ENCODE measurements at places on chromosomes 16 and 17. TPM values are rescaled to one million over a fixed set of nuclear protein-coding genes. Genes with fewer than 3 reads are reported as not detected.

- DNase-seq, result no peak
Observed at GRCh38 chr16:346587-346986, 5.9 kb downstream of the AXIN1 start.

- no peak for DNase-seq
Observed at GRCh38 chr17:12664894-12665262, 812 bp upstream of the MYOCD start.

- no peak for DNase-seq
Observed at GRCh38 chr17:2898255-2898926, 102.2 kb downstream of the RAP1GAP2 start.

ATXN7L3 gene
- total RNA-seq, result 59.8 TPM

Data from sciatic nerve (tissue), 2 donors.